Stimulated activated CD8-positive, alpha-beta memory T cell treated with anti-CD3 and anti-CD28 coated beads, Interleukin-4, amount 100 ng/mL, for 24 hours (primary cell): ENCODE measurements at places on chromosomes 6 and 20.

DNA sequence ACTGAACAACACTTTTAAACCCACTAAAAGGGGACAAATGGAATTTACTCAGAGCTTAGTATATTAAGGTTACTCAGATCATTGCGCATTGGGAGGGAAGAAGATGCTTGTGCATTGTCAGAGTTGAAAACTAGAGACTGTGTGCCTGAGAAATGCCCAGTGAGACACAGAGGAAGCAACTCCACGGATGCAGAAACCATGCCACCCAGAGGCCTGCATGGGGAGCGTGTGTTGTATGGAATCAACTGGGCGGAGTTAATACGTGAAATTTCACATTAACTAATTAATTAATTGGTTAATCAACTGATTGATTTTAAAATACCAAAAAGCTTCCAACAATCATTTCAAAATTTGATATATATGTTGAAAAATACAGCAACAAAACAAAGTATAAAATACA, 391.6 kb downstream of the PLCB1 start:
- no peak for DNase-seq

GRCh38 chr6:31395832-31396231, 7.6 kb upstream of the MICA start:
- no peak for DNase-seq

- no peak for DNase-seq
Observed at GRCh38 chr20:33165416-33166055, 2.4 kb upstream of the BPIFA2 start.

- no peak for DNase-seq
Observed at GRCh38 chr6:33391922-33392594, 435 bp downstream of the KIFC1 start.

DNA sequence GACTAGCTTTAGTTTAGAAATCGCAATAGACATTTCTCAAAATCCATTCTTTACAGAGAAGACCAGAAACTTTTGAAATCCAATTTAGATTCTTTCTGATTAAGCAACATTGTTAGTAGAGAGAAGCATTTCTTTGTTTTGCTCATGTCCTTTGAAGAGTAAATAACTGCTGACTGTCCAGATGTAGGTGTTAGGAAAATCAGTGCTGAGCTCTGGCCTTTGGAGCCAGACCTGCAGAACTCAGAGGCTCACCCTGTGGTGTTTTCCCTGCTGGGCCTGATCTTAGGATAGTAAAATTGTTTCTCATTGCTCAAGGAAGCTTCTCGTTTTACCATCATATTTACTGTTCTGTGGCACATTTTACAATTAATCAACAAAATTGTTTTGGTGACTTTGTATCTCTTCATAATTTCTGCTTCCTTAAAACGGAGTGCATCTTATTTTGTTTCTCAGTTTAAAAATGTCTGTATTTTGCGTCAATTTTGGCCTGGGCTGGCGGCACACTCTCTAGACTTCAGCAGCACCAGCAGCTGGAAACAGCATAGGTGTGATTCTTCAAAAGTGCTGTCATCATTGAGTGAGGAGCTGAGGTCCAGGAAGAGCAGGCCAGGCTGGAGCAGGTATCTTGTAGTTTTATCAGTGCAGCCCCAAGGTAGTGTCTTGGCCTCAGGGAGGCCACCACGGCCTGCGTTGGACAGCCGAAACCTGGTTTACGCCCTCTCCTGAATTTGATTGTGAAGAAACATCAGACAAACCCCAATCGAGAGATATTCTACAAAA, 8.3 kb upstream of the ZDHHC14 start:
- no peak for DNase-seq

DNA sequence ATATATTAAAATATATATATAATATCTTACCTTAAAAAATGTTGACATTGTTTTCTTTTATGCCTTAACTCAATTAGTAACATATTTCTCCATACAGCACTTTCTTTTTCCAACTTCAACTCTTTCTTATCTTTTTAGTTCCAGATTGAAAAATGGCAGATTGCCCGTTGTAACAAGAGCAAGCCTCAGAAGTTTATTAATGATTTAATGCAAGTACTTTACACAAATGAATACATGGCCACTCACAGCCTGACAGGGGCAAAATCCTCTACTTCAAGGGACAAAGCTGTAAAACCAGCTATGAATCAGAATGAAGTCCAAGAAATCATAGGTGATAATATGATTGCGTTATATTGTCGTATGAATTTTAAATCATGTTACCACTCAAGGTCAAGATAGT, 29.4 kb upstream of the KIAA1586 start:
- DNase-seq, result no peak

- DNase-seq, result no peak
Observed at GRCh38 chr6:162151021-162151665, 576.4 kb downstream of the PRKN start.

DNA sequence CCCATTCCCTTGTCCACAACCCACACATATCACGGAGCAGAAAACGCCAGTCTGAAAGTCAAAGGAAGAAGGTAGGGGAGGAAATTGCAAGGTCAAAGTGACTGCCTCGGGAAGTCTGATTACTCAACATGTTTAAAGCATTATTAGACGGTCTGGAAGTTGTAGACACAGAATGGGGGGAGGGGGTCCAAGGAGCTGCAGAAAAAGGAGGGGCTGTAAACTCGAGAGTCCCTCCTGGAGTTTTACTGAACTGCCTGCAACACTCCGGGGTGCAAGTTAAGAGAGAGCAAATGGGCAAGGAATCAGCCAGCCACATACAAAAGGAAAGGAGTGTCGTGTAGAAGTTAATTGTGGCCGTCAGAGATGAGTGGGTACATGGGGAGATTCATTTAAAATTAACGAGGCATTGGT, 417.7 kb upstream of the JARID2 start:
- DNase-seq, result no peak

DNA sequence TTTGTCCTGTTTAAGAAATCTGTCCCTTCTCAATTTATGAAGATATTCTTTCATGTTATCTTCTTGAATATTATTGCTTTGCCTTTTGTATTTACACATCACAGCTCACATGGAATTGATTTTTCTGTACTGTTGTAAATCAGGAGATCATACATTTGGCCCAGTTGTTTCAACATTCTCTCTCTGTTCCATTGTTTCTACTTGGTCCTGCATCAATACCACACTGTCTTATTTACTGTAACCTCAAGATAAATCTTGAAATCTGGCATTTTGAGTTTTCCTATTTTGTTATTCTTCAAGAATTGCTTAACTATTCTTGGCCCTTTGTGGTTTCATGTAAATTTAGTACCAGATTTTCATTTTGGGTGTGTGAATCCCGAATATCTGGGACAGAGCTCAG, 121.7 kb upstream of the CCN2 start:
- DNase-seq, result no peak

DNA sequence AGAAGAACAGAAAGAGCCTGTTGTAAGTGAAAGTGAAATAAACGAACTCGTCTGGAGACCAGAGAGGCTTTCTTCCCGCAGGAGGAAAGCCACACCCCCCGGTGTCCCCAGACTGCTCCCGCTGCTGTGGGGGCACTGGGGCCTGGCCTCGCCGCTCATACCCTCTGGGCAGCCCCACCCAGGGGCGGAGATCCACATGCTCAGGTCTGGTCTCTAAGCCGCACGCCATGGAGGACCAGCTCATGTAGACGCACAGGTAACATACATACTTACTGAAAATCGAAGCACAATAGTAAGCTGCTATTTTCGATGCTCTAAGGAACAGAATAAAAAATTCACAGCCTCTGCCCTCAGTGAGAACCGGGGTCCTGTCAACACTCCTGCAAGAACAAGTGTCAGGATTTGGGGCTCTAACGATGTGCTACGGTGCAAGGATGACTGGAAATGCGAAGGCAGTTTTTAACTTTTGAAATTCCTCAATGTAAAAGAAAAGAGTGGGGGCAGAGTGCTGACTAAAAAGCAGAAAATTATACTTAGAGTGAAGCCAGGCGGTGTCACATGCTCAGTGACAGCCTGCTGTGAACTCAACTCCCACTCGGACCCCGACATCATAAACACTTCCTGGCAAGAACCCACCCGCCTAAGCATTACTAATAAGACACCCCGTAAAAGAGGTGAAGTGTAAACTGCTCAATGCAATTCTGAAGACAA, 110.5 kb downstream of the IRF4 start:
- DNase-seq, result peak; percentile 50

GRCh38 chr20:43667341-43668132, 623 bp downstream of the MYBL2 start:
- no peak for DNase-seq

GRCh38 chr20:17558154-17558940, 11.5 kb upstream of the DSTN start:
- no peak for DNase-seq

DNA sequence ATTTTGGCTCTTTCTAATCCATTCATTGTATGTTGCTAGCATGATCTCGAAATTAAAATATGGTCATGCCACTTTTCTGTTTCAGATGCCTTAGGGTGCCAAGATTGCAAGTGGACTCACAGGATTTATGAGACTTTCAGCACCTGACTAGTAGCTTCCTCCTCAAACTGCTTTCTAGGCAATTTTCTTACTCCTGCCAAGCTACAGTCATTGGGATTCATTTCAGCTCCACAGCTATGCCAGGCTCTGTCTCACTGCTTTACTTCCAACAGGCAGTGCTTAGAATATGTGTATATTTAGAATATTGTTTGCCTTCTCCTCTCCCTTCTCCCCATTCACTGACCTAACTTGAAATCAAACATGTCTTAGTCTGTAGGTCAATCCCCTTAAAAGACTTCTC, 681.4 kb downstream of the TENT5A start:
- DNase-seq, result no peak

DNA sequence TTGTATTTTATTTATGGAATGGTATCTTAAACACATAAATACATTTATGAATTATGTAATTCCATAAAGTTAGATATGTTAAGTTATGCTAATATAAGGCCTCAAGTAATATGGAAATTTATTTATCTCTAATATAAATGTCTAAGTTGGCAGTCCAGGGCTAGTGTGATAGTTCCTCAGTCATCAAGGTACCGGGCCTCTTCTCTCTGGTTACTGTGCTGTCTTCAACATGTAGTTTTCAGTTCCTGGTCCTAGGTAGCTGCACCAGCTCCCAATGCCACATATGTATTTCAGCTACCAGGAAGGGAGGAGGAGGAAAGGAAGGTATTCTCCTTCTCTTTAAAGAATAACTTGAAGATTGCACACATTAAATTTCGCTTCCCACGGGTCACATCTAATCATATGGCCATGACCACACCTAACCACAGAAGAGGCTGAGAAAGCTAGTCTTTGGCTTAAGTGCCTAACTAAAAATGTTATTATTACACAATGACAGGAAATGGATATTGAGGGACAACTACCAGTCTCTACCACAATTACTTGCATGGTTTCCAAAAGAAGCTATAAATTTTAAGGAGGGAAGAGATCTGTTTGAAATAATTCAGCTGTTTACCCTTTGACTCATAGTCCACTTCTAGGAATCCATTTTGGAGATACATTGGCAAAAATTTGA, 68.6 kb downstream of the BCKDHB start:
- no peak for DNase-seq

GRCh38 chr20:23868321-23868720, 11.2 kb downstream of the CST5 start:
- no peak for DNase-seq

- DNase-seq, result no peak
Observed at GRCh38 chr6:130320908-130321307, 44.9 kb upstream of the TMEM200A start.

DNA sequence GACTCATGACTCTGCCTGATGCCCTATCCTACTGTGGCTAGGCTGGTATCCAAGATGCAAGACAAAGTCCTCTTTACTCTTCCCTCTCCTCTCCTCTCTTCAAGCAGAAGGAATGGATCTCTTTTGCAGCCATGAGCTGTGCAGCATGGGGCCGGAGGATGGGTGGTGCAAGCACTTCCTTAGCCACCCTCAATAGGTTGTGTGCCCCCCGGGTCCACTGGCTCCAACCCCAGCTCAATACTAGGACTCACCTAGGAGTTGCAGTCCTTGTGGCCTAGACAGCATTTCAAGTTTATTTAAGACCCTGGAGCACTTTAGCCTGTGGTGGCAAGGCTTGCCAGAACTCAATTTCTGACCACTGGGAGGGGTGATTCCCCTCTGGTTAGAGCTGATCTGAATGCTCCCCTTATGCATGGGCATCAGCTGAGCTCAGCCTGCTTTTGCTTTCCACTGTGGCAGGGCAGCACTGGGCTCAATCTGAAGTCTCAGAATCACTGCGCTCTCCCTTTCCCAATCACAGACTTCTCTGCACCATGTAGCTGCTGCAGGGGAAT, 29.0 kb upstream of the GRM4 start:
- no peak for DNase-seq
